ENCODE measurements at places on chromosomes 16 and 17.

DNA sequence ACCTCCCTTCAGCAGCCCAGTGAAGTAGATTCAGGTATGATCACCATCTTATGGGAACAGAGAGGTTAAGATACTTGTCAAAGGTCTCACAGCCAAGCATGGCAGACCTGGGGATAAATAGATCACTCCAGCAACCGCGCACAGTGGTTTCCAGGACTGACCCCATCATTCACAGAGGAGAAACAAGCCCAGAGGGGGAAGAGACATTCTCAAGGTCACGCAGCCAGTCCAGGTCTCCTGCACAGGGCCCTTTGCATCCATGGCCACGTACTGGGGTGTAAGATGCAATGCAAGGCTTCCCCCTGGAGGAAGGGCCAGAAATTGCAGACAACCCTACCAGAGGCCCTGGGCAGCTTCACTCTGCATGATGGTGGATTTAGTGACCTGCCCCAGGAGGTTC, 19.9 kb downstream of the TLE7 start:
- no peak for DNase-seq

DNA sequence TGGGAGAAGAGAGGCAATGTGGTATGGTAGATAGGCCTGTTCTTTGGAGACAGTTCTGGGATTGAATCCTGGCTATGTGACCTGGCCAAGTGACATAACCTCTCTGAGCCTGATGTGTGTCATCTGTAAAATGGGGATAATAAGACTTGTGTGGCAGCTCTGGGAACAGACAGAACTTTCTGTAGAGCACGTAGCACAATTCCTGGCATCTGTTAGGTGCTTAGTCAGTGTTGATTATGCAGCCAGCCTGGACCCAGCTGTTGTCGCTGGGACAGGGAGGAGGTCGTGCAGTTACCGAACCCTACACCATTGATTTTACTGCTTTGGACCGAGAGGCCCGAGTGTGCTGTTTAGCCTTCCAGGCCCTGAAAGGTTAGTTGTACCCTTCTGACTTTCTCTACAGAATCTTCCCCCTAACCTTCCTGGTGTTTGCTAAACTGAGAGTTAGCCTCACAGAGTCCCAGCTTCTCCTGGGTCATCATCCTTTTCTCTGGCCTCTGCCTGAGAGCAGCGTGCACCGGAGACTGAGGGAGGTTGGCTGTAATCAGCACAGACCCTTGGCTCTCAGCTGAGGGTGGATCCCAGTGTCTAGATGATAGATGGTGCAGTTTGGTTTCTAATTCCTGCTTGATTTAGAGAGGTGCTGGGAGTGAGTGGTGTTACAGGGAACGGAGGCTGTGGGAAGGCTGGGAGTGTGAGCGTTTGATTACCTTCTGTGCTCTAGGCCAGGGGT, 31.9 kb downstream of the MSI2 start:
- no peak for DNase-seq

DNA sequence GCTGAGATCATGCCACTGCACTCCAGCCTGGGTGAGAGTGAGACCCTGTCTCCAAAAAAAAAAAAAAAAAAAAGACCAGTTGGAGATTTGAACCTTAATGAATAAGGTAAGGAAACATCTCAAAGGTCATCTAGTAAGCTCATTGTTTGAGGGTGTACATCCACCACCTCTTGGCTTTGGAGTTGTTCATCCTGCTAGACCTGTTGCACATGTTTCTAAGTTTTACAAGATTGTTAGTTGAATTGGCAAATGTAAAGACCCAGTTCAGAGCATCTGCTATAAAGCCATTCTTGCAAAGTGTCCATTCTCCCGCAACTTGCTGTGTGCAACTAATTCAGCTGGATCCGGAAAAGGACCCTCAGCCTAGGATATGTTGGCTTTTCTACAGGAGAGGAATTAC, 1.5 kb downstream of the PSMD7 start:
- DNase-seq, result no peak

GRCh38 chr16:67719778-67720144, 645 bp upstream of the GFOD2 start:
- no peak for DNase-seq

- DNase-seq, result no peak
Observed at GRCh38 chr17:32654324-32654723, 167.5 kb downstream of the CDK5R1 start.

- no peak for DNase-seq
Observed at GRCh38 chr16:4395055-4395726, 21.2 kb downstream of the CORO7 start.

DNA sequence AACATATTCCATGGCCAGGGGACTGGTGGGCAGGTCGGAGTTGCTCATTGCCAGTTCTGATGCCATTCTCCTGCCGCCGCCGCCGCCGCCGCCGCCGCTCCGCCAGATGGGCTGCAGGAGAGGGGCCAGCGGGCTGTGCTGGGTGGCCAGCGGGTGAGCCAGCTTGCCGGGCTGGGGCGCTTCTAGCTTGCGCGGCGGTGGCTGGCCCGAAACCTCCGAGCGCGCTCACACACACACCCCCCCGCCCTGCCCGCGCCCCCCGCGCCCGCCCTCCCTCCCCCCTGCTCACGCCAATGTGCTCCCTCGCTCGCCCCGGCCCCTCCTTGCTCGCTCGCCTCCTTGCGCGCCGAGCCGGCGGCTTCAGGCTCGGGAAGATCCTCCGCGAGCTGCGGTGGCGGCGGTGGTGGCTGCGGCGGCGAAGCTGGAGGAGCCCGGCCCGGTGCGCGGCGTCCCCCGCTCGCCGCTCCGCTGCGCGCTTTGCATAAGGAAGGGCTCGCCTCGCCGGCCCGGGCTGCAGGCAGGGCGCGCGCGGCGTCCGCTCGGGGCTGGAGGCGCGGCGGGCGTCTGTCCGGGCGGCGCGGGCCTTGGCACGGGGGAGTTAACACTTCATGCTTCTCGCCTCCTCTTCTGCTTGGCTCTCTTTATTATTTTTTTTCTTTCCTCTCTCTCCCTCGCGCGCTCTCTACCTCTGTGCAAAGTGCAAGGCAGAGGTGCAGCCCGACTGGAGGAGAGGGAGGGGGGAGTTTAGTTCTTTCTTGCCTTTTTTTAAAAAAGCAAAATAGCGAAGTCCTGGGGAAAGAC, 500 bp downstream of the MAF start:
- no peak for DNase-seq

DNA sequence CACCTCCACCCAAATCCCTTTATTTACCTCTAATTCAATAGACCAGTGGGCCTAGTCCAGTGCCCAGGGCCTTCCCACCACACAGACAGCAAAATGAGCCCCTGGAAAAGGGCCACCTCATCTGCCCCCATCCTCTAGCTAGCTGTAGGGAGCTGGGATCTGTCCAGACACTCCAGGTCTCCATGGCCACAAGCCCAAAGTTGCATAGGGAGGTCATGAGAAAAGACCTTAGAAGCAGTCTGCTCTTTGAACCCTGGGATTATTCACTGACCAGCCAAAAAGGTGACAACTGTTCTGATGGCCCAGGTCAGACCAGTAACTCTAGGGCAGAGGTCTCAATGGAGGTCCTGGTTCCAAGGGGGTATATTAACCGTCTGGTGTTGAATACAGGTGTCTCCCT, 2.0 kb downstream of the CUEDC1 start:
- no peak for DNase-seq

- DNase-seq, result no peak
Observed at GRCh38 chr17:80737106-80738019, 192.7 kb downstream of the RPTOR start.

- DNase-seq, result no peak
Observed at GRCh38 chr17:15510361-15510760, 42.9 kb upstream of the CDRT4 start.

- no peak for DNase-seq
Observed at GRCh38 chr16:81546781-81547180, 102.2 kb downstream of the CMIP start.

- DNase-seq, result peak; percentile 99
Observed at GRCh38 chr17:41777574-41778188, 8.8 kb downstream of the JUP start.

- no peak for DNase-seq
Observed at GRCh38 chr16:55622930-55623561, 32.7 kb upstream of the SLC6A2 start.

GRCh38 chr17:42706732-42707131, 24.4 kb downstream of the CNTNAP1 start:
- DNase-seq, result no peak

DNA sequence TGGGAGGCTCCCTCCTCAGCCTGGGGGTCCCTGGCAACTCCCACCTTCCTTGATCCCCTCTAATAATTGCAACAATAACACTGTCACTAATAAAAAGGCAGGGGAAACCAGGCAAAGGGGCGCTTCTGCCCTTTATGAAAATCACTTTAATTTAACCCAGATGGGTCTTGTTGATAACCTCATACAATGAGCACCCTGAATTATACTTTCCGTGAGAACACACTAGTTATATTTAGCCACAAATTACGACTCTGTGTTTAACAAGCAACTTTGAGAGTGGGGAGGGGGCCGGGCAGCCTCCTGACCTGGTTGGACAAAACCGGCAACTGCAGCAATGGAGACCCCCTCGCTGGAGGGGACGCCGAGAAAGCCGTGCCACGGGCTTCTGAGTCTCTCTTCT, 5.7 kb upstream of the BAHCC1 start:
- no peak for DNase-seq

- DNase-seq, result no peak
Observed at GRCh38 chr16:82040296-82040695, 5.2 kb downstream of the HSD17B2 start.

- no peak for DNase-seq
Observed at GRCh38 chr17:21452377-21453143, 76.4 kb downstream of the KCNJ12 start.

DNA sequence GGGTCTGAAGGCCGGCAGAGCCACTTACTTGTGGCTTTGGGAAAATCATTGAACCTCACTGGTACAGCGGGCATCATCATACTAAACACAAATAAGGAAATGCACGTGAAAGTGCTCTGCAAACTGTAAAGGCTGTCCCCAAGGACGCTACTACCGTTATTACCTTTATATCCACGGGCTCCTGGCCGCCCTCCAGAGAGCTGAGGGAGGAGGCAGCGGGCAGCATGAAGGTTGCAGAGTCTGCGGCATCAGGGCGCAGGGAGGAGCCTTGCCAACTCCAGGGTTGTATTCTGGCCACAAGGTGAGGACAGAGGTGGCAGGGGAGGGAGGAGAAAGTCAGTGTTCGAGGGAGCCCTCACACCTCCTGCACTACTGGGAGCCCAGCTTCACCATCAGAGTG, 68.3 kb upstream of the GCSH start:
- no peak for DNase-seq

DNA sequence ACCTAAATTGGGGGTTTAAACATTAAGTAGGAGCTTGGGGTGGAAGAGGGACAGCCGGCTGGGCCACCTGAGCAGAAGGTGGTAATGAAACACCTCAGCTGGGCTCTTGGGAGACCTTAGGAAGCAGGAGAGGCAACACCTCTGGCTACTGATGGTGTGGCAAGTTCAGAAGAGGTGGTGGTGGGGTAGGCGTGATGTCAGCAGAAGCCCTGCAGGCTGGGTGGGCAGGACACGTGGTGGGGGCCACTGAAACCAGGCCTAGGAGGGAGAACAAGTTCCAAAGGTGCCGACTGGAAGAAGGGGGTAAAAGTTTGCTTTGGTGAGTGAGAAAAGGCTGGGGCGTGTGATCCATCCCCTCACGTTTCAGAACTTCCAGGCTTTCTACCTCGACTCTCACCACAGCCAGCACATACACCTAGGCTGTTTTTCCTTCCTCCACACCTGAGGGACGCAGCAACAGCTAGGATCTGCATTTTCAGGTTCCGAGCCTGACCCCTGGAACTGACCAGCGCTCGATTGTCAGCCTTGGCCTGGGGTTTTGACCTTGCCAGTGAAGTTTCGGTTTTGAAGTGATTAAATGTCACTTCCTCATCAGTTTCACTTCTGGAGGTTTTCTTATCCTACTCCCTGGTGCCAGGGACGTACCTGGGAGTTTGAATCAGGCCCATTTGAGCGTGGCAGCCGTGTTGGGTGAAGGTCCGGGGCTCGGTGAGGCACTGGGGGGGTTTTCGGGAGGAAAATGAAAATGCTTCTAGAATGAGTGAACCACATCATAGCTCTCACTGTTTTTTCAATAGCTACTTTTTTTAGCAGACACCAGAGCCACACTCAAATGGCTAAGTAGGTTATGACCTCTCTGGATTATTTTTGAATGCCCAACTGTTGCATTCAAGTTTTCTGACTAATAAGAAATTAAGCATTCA, 10.0 kb downstream of the SNN start:
- DNase-seq, result no peak

DNA sequence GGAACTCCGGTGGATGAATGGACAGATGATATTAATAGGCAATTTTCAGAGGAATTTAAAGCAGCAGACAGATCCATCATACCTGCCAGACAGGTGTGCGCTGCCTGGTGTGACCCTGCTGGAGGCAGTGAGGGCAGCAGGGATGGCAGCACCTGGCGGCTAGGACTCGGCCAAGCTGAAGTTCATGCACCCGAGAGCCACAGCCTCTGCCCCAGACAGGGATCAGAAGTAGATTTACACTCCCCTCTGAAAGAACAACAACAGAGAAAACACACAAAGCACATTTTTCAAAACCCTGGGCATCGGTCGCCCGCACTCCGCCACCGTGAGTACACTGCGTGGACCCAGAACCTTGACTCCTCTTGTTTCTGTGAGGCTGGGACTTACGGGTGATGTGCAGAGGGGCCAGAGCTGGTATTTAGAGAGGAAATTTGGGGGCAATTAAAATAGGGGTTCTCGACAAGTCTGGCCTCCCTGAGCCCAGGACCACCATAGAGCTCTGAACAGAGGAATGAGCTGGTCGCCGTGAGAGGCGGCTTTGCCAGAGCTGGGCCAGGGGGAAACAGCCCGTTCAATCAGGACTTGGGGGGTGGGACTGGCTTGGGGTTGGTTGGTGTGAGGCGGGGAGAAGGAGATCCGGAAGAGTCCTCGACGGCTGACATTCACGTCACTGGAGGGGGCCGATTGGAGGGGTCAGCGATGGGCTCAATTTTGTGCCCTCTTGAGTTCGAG, 101.0 kb downstream of the METRNL start:
- DNase-seq, result no peak

GRCh38 chr17:74474043-74474792, 7.8 kb downstream of the CD300A start:
- DNase-seq, result no peak

DNA sequence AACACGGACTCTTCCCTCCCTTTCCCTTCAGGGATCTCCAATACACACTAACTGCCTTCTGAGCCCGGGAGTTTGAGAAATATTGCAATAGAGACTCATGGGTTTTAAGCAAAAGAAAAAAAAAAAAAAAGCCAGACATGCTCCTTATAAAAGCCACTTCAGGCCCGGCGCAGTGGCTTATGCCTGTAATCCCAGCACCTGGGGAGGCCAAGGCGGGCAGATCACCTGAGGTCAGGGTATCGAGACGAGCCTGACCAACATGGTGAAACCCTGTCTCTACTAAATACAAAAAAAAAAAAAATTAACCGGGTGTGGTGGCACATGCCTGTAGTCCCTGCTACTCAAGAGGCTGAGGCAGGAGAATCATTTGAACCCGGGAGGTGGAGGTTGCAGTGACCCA, 2.4 kb upstream of the HEXD start:
- DNase-seq, result no peak

DNA sequence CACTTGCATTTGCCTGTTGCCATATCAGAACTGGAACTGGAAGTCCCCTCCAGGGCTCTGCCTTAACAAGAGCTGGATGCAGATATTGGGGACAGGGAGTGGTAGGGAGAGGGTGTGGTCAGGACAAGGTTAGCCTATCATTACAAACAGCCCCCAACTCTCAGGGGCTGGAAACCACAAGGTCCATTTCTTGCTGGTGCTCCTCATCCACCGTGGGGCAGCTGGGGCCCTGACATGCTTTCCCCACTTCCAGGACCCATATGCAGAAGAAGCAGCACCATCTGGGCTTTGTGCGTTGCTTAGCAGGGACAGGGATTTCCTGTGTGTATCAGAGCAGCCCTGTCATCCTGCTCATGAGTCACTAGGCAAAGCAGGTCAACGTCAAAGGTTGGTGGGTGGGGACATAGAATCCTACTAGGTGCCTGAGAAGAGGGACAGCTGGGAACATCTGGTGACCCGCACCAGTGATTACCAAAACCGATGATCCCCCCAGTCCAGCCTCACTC, 26.9 kb downstream of the RGS9 start:
- DNase-seq, result no peak

Data from glomerular endothelial cell (primary cell).